Brain (organoid and tissue), 16 donors: ENCODE measurements at places on chromosomes 16 and 17.
A peak's percentile ranks its signal among the peaks of the same experiment; 100 is the strongest.

- DNase-seq: peak; percentile 54
Observed at GRCh38 chr17:68302066-68302564, 10.8 kb downstream of the ARSG start.

DNA sequence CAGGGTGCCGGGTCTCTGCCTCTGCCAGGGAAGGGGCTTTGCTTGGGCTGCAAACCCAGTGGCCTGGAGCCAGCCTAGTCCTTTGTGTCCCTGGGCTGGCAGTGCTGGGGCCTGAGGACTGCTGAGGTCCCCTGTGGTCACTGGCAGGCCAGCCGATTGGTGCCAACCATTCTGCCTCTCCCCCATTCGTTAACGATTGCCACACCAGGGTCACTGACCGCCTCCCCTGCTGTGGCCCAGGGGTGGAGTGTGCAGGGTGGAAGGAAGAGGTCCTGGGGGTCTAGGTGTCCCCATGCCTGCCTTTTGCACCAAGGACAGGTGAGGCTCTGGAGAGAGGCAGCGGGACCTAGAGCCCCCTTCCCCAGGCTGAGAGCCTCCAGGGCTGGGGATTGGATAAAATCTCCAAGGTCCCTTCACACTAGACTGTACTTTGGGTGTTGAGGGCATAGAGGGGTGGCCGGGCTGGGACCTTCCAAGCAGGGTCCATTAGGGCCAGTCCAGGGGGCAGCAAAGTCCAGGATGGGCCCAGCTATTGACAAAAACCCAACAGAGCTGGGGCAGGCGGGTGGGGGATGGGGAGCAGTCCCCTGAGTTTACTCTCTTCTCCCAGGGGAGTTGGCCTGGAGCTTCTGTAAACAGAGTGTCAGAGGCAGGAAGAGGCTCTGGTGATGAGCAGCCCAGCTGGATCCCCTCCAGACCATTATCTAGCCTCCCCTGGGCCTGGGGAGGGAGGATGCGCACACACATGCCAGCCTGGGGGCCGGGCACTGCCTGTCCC lies 1.1 kb downstream of the VASN start:
- DNase-seq: peak; percentile 26

GRCh38 chr16:13056607-13057006 lies 155.2 kb downstream of the SHISA9 start:
- no peak for DNase-seq

- no peak for DNase-seq
Observed at GRCh38 chr17:33637534-33637933, 344.4 kb upstream of the ASIC2 start.

DNA sequence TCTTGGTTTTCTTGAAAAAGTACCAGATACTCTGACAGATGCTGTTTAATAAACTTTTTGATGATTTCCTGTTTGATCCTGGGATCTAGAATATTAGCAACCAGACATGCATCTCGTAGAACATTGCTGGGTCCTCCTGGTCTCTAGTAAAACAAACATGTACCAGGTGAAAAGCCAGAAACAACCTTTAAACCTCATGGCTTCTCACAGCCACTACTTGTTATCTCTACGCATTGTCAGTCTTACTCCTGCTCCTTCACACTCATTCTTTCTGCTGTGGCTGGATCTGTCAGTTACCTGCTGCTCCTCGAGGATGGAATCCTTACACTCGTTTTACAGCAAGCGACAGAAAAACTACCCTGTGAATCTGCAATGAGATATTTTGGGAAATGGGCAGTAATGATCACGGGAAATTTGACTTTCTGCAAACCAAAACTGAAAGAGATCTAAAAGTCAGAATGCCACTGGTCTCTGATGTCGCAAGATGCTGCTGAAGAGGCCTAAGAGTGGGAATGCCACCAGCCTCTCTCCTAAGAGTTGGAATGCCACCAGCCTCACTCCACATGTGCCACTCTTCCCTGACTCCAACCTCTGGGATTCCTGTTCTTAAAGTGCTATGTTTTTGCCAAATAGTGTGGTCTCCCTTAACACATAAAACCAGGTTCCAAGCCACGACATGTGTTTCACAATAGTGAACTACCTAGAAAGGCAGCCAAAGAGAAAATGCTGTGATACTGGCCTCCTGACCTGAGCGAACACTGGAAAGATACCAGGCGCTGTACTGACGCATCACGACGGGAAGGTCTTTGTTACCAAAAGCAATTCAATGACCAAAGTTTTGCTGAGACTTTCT lies 86.3 kb downstream of the VPS53 start:
- no peak for DNase-seq

DNA sequence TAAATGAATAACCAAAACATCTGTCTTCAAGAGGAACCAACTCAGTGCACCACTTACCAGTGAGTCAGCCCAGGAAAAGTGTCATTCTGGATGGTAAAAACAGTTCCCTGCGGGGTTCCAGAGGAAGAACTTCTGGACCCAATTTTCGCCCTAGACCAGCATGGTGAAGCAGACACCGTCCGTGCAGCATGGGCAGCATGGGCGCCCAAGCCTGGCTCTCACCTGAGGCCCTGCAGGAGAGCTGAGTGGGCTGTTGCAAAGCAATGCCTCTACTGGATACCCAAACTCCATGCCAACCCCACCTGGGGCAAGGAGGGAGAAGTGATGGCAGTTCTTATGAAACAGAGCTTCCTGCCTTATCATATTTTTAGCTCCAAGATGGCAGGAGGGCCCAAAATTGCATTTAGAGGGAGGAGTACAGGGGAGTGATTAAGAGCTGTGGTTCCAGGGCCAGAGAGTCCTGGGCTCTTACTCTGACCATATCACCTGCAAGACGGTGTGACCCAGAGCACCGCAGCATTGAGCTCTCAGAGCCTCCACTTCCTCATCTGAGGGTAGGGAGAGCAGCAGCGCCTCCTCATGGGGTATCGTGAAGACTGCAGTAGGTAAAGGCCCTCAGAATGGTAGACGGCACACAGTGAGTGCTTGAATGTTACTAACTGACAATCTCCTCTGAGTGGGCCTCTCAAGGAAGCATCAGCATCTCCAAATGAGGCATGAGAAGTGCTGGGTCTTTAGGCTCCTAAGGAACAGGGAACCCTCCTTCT lies 16.6 kb upstream of the INPP5K start:
- DNase-seq: no peak

DNA sequence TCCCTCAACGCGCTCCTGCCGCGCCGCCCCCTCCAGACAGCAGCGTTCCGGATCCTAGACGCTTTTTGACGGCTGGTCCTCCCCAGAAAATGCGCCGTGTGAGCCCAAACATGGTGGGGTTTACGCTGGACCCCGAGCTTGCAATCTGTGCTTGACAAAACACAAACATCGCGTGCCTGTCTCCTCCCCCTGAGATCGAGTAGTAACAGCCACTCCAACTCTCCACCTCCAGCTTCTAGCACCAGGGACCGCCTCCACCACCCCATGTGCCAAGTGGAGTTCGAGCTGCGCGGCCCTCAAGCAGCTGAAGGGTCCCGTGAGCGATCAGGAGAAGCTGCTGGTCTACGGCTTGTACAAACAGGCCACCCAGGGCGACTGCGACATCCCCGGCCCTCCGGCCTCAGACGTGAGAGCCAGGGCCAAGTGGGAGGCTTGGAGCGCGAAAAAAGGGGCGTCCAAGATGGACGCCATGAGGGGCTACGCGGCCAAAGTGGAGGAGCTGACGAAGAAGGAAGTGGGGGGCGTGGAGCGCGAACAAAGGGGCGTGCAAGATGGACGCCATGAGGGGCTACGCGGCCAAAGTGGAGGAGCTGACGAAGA lies 656 bp upstream of the GEMIN4 start:
- peak; percentile 69 for DNase-seq

DNA sequence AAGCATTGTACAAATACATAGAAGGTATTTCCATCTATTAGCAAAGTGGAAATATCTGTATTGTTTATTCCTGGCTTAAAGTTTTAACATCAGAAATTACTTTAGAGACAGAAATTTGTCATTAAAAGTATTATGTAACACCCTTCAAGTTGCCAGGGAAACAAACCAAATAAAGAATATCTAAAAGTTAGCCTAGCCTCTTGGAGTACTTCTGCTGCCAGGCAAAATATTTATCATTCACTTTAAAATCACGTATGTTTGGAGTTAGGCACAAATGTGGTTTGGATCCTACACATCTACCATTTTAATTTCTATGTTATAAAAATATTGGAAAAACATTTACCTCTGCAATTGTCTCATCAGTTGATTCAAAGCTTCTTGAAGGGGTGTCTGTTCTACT lies 14.7 kb downstream of the BRD7 start:
- DNase-seq: no peak

DNA sequence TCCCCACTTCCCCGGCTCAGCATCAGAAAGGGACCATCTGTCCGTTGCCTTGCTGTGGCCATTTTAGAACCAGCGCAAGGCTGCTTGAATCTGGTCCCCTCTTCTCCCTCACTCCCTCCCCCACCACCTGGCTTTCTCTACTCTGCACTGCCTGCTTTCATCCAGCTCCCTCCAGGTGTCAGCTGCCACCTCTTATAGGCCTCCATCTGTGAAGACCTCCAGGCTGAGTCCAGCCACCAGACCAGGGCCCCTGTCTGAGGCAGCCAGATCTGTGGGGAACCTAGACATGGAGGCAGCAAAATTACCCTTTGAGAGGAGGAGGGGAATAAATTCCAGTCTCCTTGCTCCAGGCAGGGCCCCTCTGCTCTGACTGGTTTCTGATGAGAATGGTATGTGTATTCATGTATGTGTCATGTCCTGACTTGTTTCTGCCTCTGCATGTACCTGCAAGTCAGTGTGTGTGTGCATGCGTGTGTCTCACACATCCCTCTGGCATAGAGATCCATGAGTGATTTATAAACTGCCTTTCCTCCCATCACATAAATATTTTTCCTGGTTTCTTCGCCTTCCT lies 21.1 kb downstream of the MINK1 start:
- DNase-seq: peak; percentile 48

- no peak for DNase-seq
Observed at GRCh38 chr17:75876190-75876937, 2.0 kb downstream of the TRIM47 start.

GRCh38 chr17:17561408-17562145 lies 29.9 kb downstream of the PEMT start:
- DNase-seq: no peak
